ENCODE measurements at places on chromosomes 7 and 10. TPM values are rescaled to one million over a fixed set of nuclear protein-coding genes. Genes with fewer than 3 reads are reported as not detected.

The C10orf67 gene
- total RNA-seq = not detected

The SNX10 gene
- 6.0 TPM for total RNA-seq

The PLCE1 gene
- total RNA-seq = 0.05 TPM

The ZNF316 gene
- total RNA-seq = 69.4 TPM

The CD36 gene
- not detected for total RNA-seq

The CPVL gene
- 0.36 TPM for total RNA-seq

The TLX1 gene
- not detected for total RNA-seq

The PRLHR gene
- not detected for total RNA-seq
